Activated CD4-positive, alpha-beta T cell treated with anti-CD3 and anti-CD28 coated beads, Interleukin-2, amount 50 U/mL, for 1 hour (primary cell): ENCODE measurements at places on chromosomes 7 and 10.

GRCh38 chr7:2567679-2568278 lies 9.0 kb downstream of the IQCE start:
- no peak for DNase-seq

GRCh38 chr10:83835945-83836745 lies 303.2 kb upstream of the GHITM start:
- DNase-seq: no peak

DNA sequence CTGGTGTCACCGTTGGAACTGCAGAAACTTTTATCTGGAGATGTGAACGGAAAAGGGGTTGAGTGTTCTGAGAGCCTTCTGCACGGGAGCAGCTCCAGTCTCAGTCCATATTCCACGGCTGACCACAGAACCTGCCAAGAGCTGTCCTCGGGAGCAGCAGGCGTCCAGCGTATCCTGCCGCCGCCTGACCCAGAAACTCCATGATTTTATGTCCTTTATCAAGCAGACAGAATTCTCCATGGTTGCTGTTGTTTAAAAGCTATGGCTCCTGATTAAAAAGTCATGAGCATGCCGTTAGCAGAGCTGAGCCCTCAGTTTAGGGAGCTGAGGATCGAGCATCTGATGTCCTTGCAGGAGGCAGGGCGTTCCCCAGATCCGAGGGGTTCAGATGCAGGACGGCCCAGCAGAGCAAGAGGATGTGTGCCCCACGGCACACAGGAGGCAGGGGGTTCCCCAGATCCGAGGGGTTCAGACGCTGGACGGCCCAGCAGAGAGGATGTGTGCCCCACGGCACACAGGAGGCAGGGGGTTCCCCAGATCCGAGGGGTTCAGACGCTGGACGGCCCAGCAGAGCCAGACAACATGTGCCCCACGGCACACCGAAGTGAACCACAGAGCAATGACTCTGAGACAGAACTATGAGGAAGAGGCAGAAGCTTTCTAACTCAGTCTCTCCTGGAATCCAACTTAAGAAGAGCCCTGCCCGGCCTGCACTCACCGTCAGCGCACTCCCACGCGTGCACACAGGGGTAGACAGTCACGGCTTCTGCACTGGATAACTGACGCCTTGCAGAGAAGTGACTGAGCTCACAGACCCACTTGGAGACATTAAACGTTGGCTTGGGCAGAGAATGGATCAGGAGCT lies 96.4 kb downstream of the WDR37 start:
- DNase-seq: no peak

DNA sequence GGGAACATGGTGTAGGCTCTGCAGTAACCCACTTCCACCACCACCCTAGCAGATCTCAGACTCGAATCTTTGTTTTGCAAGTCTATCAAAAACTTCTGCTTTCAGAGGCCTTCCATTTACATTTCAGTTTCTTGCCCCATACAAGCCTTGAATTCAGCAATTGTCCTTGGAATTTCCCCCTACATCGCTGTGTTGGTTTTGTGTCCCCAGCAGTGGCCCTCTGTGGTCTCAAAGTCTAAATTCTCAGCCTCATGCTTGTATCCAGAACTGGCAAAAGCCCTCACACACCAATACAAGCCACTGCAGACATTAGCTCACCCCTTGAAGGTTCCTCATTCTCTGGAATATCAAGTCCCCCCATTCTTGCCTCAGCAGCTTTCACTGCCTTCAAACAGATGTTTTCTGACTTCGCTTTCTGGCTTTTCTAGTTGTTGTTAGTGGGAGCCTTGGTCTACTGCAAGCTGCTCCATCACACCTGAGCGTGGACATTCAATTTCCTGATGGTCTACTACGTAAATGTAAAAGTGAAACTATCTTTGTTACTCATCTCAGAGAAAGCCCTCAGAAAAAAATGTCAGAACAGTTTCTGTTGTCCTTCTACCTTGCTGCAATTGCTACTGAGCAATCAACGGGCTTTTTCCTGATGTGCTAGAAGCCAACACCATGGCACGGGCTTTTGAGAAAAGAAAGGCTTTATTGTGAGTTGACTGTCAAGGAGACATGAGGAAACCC lies 1.8 kb upstream of the NUB1 start:
- no peak for DNase-seq

DNA sequence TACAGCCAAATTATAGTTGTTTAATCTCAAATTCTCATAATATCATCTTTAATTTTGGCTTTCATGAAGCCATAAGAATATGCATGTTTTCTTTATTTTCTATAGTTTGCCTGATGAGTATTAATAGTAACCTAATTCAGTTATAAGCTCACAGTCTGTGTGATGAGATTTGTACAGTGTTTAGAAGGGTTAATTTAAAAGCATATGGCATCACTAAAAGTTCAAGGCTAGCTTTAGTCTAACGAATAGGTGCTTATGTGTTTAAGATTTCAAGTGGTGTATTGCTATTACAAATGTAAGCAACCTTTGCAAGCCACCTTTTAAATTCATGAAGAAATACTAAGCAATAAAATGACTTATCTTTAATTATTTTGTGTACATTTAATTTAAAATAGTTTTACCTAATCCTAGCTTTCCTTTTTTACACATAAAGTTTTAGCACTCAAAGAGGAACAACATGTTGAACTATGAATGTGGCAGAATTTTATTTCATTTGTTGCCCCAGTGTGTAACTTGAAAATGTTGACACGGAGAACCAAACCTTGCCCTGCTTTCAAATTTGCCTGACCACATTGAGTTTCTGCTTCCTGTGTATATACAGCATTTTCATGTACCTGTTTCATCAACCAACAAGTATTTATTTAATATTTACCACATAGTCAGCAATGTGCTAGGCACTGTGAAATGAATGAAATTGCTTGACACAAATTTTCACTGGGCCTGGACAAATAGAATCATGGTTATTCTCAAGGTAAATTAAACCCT lies 41.5 kb downstream of the TET1 start:
- DNase-seq: no peak
